ENCODE measurements at places on chromosomes 13 and 19.

GRCh38 chr19:1105873-1106840 lies 2.4 kb downstream of the GPX4 start:
- DNase-seq, result no peak

- no peak for DNase-seq
These were observed 706 bp downstream of the TNFRSF19 start for GRCh38 chr13:23570921-23571315.

DNA sequence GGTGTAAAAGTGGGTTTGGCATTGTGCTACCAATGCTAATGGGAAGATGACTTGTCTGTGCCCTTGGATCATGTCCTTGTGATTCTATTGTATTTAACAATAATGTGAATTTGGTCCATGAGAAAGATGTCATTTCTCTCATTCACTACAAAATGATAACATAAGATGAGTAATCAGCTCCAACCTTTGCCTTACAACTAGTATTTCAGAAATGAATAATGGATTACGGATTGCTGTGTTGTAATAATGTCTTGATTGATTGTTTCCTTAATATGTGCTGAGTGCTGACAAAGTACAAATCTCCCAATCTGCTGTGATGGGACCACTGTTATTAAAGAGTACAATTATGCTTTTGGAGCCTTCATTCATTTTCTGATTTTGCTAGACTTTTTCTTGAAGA lies 375.0 kb downstream of the PCDH9 start:
- no peak for DNase-seq

DNA sequence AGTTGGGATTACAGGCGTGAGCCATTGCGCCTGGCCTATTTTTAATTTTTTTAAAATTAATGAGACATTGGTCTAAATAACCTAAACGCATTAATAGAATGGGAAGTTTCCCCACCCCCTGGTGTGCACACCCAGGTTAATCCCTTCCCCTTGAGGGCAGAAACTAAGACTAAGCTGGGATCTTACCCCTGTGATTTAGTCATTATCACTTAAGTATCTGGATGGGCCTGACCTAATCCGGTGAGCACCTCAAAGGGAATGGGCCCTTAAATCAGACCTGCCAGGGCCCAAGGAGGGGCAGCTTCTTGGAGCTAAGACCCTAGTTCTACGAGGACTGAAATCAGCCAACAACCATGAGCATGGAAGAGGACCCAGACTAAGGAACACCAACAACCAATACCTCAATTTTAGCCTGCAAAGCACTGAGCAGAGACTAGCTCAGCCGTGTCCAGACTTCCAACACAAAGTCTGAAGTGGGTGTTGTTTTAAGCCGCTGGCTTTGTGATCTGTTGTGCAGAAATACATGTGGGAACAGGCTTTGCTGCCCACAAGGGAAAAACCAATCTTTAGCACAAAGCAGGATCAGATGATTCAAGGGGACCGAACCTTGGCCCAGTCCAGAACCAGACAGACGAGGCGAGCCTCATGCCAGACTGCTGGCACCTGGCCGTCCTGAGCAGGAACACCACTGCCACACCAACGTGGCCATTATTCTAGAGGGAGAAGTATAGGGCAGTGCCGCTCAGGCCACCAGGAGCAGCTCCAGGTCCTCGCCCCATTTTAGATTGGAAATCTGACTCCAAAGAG lies 7.1 kb downstream of the UBE2S start:
- no peak for DNase-seq

- no peak for DNase-seq
These were observed 2.9 kb upstream of the DMKN start for GRCh38 chr19:35516310-35516709.

DNA sequence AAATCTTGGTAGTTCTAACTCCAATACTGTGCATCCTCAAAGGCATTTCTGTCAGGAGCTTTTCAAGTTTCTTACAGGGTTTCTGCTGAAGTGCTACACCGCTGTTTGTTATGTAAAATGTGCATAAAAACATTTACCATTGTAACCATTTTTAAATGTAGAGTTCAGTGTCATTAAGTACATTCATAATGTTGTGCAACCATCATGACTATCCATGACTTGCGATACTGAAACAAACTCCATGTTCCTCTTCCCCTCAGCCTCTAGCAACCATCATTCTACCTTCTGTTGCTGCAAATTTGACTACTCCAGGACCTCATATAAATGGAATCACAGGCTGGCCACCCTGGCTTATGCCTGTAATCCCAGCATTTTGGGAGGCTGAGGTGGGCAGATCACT lies 14.4 kb upstream of the SLC25A42 start:
- no peak for DNase-seq

DNA sequence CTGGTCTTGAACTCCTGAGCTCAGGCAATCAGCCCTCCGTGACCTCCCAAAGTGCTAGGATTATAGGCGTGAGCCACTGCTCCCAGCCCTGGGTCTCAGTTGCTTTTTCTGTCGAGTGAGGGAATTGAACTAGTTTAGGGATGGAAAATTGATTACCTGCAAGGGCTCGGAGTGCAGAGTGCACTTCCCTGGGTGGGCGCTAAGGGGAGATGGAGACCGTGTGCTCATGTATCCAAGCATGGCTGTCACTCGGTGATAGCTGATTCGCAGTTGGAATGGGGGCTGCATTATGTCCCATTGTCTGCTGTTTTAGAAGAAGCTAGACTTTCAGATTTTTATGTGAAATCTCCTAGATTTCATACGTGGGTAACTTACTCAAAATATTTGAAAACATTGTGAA lies 139.9 kb upstream of the RFC3 start:
- DNase-seq, result no peak
